ENCODE measurements at places on chromosomes 13 and 19. TPM values are rescaled to one million over a fixed set of nuclear protein-coding genes. Genes with fewer than 3 reads are reported as not detected.

The PMIS2 gene
- not detected for total RNA-seq

- DNase-seq = no peak
These were observed 132.1 kb upstream of the SPACA7 start for GRCh38 chr13:112244061-112244460.

- no peak for DNase-seq
These were observed 5.8 kb downstream of the RAB20 start for GRCh38 chr13:110555601-110556223.

The CKM gene
- total RNA-seq = not detected

DNA sequence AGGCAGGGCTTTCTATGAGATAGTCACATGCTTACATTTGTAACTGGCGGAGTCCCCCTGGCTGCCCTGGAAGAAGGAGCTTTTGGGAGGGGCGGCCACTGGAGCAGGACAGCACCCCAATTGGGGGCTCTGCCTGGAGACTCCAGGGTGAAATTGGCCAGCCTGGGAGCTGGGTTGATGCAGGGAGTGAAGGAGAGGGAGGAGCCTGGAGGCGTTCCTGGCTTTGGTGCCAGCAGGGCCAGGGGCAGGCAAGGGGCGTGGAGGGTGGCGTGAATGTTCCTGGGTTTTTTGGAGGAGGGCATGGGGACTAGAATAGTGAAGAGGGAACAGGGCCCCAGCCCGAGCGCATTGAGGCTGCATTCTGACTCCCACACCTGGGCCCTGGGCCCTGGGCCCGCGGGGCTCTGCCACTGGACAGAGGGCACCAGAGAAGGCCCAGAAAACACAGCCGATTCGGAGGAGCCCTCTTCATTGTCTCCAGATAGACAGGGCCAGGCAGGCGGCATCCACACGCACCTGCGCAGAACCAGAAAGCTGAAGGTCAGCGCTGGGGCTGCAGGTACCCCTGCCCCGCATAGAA is 29.5 kb downstream of the COMP start:
- DNase-seq = no peak

The ZNF90 gene
- 2.7 TPM for total RNA-seq

DNA sequence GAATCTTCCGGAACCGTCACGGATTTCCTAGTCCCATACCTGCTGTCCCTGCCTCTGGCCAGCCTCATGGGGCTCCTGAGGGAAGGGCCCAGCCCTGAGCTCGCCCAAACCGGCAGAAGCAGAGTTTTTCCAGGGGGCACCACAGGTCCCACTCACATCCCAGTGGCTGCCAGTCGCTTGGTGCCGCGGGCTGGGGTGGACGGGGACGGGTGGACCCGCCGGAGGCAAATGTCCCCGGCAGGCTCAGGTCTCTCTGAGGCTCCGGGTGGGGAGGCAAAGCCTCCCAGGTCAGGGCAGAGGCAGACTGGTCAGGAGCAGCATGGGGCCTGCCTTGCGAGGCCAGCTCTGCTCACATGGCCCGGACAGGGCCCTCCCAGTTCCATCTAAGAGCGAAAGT is 24.8 kb downstream of the ADPRHL1 start:
- DNase-seq = no peak

- DNase-seq = no peak
These were observed 7.9 kb downstream of the DENND1C start for GRCh38 chr19:6473647-6474046.

GRCh38 chr13:32159137-32159869 is 127.7 kb downstream of the FRY start:
- no peak for DNase-seq
